ENCODE measurements at places on chromosomes 1 and 21.

- DNase-seq, result no peak
These were observed 39.3 kb downstream of the TBX15 start for GRCh38 chr1:118948846-118949245.

GRCh38 chr1:227906550-227907071 is 41.1 kb downstream of the WNT9A start:
- no peak for DNase-seq

DNA sequence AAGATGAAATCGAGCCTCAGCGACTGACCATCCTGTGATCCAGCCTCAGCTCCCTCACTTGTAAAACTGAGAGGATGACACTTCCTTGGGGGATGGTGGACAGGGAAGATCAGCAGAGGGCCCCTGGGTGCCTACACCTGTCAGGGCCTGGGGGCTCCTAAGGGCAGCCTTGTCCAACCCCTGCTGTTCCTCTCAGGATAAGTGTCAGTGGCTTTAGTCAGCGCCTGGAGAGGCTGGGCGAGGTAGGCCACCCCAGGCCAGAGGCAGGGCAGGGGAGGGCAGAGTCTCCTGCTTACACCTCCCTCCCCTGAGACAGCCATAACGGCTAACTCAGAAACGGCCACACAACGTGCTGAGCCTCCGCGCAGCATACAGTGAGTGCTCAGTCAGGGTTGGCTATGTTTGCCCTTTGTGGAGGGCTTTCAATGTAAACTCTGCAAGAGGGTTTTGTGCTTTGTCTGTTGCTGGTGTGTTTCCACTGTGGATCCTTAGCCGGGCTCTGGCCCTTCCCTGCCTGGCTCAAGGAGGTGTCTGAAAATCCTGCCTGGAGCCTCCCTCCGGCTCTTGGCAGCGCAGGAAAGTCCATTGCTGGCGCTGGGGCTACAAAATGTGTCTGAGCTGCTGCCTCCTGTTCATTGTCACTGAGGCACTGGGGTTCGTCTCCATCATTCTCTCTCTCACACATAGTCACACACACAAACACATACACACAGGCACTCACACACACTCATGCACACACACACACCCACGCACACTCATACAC is 588.4 kb downstream of the PTPRU start:
- DNase-seq, result no peak

GRCh38 chr1:1861339-1861730 is 29.6 kb downstream of the GNB1 start:
- no peak for DNase-seq

GRCh38 chr1:74629283-74629682 is 44.3 kb downstream of the ERICH3 start:
- DNase-seq, result no peak

GRCh38 chr1:163692266-163692665 is 370.5 kb downstream of the NUF2 start:
- DNase-seq, result no peak

DNA sequence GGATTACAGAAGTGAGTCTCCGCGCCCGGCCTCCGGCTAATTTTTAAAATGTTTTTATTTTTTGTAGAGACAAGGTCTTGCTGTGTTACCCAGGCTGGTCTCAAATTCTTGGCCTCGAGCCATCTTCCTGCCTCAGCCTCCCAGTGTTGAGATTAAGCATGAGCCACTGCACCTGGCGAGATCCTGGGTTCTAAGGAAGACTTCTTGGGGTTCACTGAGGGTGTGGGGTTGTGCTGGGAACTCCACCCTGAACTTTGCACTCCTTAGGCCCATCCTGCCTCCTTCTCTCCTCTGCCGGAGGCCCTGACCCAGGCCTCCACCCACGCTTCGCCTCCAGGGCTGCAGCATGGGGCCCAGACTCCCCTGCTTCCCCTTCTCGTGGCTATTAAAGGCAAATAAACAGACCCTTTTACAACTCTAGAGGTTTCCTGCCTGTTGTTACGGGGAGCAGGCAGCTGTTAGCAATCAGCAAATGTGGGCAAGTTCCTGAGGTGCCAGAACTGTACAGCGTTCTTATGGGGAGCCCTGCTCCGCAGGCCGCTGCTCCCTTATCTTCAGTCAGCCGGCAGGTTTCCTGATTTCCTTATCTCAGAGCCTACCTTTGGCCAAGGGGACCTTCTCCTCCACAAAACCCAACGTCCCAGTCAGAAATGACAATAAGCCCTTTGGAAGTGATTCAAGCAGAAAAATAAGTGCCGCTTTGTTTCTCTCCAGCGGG is 41.0 kb upstream of the LIN9 start:
- DNase-seq, result no peak

DNA sequence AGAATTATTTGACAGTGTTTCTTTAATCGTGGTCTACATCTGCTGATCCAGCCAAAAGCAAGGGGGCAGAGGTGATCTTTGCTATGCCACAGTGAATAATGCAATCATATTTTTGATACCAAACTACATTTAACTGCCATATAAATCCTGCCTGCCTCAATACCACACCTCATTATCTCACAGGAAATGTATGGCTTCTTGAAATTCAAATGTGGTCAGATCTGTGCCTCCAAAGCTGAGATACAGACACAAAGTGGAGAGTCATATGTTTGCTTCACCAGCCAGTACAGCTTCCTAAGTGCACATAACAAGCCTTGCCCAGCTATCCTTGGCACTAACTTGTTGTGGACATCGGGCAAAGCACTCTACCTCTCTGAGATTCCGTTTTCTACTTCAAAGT is 250.0 kb upstream of the NFIA start:
- DNase-seq, result no peak
